ENCODE measurements at places on chromosomes 12 and 14. TPM values are rescaled to one million over a fixed set of nuclear protein-coding genes. Genes with fewer than 3 reads are reported as not detected.

DNA sequence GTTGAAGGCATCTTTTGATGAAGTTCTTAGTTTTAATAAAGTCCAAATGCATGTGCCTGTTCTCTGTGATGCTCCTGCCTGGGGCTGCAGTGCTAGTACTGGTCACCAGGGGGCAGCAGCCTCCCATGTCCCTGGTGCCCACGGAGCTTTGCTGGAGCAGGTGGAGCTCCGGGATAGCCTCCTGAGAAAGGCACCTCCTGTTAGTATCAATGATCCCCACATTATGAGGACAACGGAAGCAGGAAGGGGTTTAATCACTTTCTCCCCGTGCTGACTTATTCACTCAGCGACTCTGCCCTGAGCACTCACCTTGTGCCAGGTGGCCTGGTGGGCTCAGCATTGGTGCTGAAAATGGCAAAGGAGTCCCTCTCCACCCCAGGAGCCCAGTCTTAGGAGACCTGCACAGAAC lies 123.0 kb upstream of the PZP start:
- DNase-seq = peak; percentile 38

- no peak for DNase-seq
These were observed 56.0 kb downstream of the FOS start for GRCh38 chr14:75334549-75335051.

- no peak for DNase-seq
These were observed 80.8 kb downstream of the LLPH start for GRCh38 chr12:66049538-66050282.

GRCh38 chr12:45232756-45233372 lies 17.0 kb downstream of the ANO6 start:
- no peak for DNase-seq

- DNase-seq = no peak
These were observed 86.2 kb downstream of the HELB start for GRCh38 chr12:66388517-66388916.

DNA sequence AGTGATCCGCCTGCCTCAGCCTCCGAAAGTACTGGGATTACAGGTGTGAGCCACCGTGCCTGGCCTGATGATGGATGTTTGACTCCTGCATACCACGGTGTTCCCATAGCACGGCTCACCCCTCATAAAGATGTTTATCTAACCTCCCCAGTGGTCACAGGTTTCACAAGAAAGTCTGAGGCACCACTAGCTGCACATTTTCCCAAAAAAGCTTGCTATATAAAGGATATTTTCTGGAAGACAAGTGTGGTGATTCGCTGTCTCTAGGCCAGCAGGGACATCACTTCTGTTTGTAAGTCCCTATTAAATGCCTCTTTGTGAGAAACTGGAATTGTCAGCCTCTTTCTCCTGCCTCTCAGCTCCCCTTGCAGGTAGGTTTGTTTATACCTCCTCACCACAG lies 18.3 kb downstream of the PLEK2 start:
- no peak for DNase-seq

DNA sequence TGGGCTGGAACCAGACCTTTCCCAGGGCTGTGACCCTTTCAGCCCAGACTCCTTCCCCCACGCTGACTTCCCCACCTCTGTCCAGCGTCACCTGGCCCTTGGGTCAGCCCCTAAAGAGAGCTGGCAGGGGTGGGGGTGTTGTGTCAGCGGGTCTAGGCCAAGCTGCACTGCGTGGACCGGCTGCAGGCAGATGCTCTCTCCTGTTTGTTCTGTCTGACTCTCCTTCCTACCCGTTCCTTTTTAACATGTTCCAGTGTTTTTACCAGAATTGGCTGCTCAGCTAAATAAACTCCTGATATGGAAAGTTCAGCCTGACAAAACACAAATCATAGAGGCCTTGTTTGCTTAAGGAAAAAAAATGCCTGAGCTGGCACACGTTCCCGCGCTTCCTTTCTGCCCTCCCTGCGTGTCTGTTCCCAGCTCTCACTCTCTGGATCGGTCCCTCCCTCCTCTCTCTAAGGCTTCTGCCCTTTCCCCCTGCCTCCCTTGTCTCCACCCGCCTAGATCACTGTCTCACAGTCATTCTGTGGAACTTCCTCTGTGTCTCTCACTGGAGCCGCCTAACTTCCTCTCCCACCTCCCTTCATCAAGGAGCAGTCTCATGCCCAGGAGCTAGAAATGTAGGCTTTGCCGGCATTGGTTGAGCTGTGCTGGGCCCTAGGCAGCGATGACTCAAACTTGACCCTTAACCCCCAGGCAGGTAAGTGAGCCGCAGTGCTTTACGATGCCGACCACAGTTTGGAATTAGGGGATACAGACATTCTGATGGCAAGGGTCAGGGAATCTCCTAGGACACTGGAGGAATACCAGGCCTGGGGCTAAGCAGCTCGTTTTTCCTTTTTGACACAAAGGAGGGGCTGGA lies 15.5 kb upstream of the MLXIP start:
- no peak for DNase-seq

DNA sequence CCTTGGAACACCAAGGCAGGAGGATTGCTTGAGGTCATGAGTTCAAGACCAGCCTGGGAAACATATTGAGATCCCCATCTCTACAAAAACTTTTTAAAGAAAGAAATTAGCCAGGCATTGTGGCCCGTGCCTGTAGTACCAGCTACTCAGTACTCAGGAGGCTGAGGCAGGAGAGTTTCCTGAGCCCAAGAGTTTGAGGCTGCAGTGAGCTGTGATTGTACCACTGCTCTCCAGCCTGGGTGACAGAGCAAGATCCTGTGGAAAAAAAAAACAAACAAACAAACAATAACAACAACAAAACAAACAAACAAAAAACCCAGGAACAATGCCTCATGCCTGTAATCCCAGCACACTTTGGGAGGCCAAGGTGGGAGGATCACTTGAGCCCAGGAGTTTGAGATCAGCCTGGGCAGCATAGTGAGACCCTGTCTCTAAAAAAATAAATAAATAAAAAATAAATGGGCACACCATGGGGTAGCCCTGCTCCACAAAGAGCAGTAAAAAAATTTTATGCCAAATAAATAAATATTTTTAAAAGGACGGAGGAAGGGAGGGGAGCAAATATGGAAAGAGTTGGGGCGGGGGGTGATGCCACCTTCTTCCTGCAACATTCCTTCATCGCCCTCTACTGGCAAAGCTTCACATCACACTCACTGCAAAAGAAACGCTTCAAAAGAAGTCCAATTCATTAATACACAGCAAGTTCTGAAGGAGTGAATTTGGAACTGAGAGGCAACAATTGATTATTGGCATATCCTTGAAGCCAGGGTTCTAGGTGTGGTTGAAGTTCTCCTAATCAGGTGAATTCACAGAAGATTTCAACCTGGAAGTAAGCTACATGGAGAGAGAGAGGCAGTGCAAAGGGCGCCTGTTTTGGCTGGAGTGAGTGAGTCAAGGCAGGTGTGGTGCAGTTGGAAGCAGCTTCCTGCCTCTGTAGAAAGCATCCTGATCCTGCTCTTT lies 8.8 kb upstream of the GNPTAB start:
- DNase-seq = no peak

The LTBP2 gene
- polyA plus RNA-seq = 2.0 TPM

The HOXC5 gene
- 0.93 TPM for polyA plus RNA-seq

The ALDH2 gene
- polyA plus RNA-seq = 118 TPM
